Ureter (tissue), 1 donor: ENCODE measurements at places on chromosomes 1 and 21. TPM values are rescaled to one million over a fixed set of nuclear protein-coding genes. Genes with fewer than 3 reads are reported as not detected.

The AMIGO1 gene
- total RNA-seq: 6.0 TPM

The IGSF9 gene
- 13.8 TPM for total RNA-seq

The SLC2A5 gene
- total RNA-seq: 1.1 TPM

The DEPDC1 gene
- 0.21 TPM for total RNA-seq

The LCE6A gene
- total RNA-seq: not detected

The ANKRD45 gene
- 0.47 TPM for total RNA-seq

The LCE3A gene
- total RNA-seq: not detected

The ZNF281 gene
- 10.8 TPM for total RNA-seq

The PLXNA2 gene
- total RNA-seq: 51.7 TPM

The RIMKLA gene
- total RNA-seq: 2.3 TPM

The PALMD gene
- 29.1 TPM for total RNA-seq

The ZNF695 gene
- not detected for total RNA-seq

The HMGN1 gene
- 225 TPM for total RNA-seq

The SMCP gene
- not detected for total RNA-seq

The TP73 gene
- 3.7 TPM for total RNA-seq
